CD4-positive, alpha-beta T cell treated with Interleukin-17A for 4 hours (primary cell): ENCODE measurements at places on chromosomes 12 and 14.

DNA sequence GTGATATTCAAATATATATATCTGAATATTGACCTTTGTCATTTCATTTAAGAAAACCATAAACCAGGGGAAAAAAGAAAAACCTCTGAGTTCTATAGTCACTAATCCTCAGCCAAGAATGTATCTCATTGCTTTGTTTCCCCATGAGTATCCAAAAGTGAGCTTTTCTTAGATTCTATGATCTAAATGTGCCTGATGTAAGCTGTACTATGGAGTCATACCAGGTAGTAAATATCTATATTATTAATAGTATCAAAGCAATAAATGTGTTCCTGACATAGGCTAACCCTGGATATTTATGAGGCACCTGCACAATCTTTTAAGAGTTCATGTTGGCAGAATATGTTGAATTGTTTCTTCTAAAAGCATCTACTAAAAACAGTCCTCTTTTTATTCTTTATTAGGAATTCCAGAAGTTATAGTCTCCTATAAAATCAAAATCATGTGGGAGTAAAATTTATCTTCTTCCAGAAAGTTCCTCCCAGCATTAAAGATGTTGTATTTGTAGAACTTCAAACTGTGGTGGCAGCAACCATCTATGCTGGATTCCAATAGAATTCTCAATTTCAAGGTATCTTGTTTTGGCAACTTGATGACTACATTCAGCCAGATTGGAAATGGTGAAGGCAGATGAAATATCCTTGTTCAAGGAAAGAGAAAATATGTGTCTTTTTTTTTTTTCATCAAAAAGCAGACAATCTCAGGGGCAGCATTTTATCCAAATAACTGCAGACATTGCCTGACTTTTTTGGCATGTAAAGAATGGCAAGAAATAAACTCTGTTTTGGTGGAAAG, 139.7 kb upstream of the RASSF8 start:
- DNase-seq = no peak

DNA sequence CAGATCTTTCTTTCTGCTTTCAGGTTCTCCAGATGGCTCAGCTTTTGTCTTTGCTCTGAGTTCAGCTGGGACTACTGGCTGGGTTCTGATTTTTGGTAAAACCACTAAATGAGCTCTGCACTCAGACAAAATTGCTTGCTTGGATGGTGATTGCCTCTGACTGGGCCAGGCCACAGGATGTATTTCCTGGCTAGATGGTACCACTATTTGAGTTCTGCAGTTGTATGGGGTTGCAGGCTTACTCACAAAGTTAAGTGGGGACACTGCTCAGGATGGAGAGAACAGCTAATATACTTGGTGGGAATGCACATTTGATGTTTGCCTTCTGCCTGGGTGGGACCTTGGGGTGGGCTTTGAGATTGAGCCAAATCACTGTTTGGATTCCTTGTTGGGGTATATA, 14.0 kb upstream of the OR4Q3 start:
- no peak for DNase-seq

DNA sequence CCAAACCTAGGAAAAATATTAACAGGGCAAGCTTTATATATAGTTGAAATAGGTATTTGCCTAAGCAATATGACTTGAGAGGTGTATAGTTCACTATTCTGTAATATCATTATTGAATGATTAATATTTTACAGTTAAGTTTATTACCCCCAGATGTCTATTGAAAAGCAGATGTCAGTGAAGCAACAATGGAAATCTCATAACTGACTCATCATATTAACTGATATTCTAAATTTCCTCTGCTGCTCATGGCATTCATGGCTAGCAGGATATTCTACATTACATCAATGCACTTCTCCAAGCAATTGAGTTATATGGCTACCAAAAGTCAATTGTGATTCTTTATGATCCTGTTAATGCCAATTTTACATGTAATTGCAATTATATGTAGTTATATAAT, 9.7 kb upstream of the MAGOHB start:
- no peak for DNase-seq

GRCh38 chr14:90427848-90428426, 31.1 kb downstream of the CALM1 start:
- DNase-seq = no peak

- DNase-seq = no peak
Measured at GRCh38 chr14:100215330-100215885, 23.5 kb upstream of the YY1 start.

DNA sequence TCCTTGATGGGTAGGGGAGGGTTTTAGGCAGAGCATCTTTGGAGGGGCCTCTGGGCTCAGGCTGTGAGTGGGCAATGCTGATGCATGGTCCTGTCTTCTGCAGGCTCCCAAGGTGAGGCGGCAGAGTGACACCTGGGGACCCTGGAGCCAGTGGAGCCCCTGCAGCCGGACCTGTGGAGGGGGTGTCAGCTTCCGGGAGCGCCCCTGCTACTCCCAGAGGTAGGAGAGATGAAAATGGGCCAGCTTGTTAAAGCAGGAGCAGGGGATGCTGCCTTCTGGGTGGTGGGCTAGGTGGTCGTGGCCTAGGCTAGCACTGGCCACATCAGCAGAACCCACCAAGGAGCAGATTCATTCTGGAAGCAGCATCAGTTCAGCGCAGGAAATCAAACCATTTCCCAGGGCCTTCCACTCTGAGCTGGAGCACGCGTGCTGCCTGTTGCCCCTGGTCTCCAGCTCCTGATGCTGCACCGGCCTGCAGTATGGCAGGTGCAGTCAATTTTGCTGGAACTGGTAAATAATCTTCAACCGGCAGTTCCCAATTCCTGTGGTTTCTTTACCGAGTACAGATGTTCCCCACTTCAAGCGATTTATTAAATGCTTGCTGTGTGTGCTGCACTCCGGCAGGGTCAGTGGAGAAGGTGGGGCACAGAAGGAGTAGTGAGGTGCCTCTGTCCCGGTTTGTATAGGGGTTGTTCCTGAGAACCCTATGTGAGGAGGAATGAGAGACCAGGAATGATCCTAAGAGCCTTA, 7.4 kb downstream of the PAPLN start:
- DNase-seq = no peak
